ENCODE measurements at places on chromosomes 3 and 15.

GRCh38 chr15:87944050-87944449 lies 312.5 kb downstream of the NTRK3 start:
- no peak for DNase-seq

- no peak for DNase-seq
These were observed 32.9 kb upstream of the LRRC3B start for GRCh38 chr3:26589678-26590077.

DNA sequence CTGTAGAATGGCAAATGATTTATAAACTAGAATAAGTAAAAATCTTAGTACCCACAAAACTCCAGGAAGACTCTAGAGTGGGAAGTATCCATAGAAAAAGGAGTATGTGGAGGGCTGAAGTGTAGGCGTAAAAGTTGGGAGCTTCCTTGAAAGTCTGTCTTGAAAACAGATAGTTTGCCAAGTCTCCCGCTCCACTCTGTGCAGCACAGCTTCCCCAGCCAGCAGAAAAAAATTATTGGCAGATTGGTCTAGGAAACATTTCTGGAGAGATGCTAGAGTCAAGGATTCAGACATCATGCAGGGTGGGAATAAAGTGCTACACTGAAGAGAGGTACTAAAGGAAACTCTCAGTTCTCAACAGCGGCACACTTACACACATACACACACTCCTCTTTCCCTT lies 53.4 kb upstream of the CD200R1L start:
- DNase-seq = no peak

GRCh38 chr3:140505876-140506275 lies 172.0 kb upstream of the TRIM42 start:
- no peak for DNase-seq

DNA sequence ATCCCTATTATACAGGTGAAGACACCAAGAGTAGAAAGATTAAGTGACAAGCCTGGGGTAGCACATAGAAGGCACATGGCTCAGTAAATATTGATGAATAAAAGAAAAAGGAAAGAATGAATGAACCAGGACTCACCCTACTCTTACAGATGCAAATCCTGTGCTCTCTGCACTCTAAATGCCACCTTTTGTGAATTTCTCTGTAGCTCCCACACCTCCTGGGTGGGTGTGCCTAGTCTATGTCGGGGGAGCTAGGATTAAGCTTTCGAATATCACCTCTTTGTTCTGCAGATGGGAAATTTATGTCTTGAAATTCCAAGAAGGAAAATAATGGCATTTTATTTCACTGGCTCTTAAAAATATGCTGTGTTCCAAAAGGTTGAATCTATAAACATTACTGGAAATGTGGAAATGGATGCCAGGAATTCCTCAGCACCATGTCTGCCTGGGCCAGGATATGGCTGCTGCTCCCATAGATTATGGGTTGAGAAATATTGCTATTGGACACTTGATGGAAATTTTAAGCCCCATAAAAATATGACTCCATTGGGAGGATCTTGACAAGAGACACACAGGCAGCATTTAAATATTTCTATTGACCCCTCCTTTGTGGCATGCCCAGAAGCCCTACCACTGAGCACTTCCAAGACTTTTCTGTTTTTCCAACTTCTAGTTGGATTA lies 43.3 kb downstream of the CCNB2 start:
- DNase-seq = no peak

GRCh38 chr3:113896930-113897329 lies 50.9 kb upstream of the ZDHHC23 start:
- DNase-seq = no peak

- DNase-seq = no peak
These were observed 66.5 kb downstream of the TMEM39A start for GRCh38 chr3:119396870-119397269.

DNA sequence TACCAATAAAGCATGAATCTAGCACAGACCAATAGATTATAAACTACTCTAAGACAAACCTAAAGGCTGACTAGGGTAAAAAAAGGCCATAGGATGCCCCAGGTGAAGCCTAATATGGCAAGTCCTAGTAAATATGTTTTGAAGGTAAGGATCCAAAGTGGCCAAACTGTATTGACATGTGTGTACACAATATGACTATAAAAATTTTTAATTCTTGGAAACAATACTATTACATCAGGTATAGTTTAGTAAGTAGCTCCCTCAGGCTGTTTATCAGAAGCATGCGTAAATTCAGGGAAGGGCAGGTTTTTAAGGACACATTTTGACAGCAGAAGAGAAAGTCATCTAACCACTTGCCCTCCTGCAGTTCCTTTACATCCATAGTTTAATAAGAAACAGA lies 18.8 kb downstream of the GNB4 start:
- DNase-seq = no peak

Measured in progenitor cell of endocrine pancreas (in vitro differentiated cells).